Gastrocnemius medialis (tissue), 4 donors: ENCODE measurements at places on chromosomes 6 and 20.

DNA sequence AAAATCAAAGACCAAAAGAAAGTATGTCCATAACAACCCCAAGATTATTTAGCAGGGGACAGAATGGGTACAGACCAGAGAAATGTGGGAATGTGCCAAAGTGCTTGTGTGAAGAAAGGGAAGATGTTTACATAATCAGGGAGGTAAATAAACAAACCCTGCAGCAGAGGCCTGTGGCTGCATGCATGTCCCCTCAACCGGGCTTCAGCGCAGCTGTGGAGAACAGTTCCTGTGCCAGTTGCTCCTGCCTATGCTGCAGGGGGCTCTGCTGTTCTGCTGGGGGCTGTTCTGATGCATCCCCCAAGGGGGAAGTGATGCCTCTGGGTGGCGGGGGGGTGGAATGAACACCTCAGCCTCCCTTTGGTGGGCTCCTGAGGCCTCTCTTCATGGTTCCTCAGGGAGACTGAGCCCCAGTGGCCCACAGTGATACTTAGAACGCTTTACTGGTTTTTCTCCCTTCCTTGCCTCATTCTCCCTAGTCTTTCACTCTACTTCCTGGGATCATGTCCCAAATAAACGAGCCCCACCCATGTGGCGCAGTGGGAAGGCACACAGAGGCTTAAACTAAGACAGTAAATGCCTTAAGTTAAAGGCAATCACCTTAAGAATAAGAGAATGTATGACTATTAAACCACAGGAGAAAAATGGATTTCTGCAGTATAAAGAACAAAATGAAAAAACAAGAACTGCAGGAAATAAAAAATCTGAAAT is 23.0 kb downstream of the RAB23 start:
- no peaks in the 10 kb centered on the region for H3K4me1 ChIP-seq
- H3K36me3 ChIP-seq, result no peaks in the 10 kb centered on the region
- H3K4me3 ChIP-seq, result no peak overlapping the region
- H3K27ac ChIP-seq, result no peak overlapping the region

GRCh38 chr6:15864038-15864707 is 201.3 kb upstream of the DTNBP1 start:
- H3K27me3 ChIP-seq, result no peaks in the 10 kb centered on the region
- DNase-seq, result no peak
- no peak overlapping the region for H3K4me3 ChIP-seq
- H3K36me3 ChIP-seq, result no peaks in the 10 kb centered on the region

DNA sequence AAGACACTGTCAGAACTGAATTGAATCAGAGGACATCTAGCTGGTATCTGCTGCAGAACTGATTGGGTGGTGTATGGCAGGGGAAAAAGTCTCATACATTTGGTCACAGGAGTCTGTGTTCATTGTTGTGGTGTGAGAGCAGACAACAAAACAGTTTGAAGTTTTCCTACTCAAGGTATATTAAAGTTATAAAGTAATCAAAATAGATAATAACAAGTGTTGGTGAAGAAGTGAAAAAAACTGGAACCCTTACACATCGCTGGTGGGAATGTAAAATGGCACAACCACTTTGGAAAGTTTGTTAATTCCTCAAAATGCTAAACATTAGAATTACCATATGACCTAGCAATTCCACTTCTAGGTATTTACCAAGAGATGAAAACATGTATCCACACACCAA is 24.7 kb downstream of the SRPK1 start:
- no peak overlapping the region for H3K4me3 ChIP-seq
- no peak for DNase-seq
- peaks cover 10% of the 10 kb centered on the region for H3K4me1 ChIP-seq
- no peaks in the 10 kb centered on the region for H3K27me3 ChIP-seq
- no peaks in the 10 kb centered on the region for H3K36me3 ChIP-seq

DNA sequence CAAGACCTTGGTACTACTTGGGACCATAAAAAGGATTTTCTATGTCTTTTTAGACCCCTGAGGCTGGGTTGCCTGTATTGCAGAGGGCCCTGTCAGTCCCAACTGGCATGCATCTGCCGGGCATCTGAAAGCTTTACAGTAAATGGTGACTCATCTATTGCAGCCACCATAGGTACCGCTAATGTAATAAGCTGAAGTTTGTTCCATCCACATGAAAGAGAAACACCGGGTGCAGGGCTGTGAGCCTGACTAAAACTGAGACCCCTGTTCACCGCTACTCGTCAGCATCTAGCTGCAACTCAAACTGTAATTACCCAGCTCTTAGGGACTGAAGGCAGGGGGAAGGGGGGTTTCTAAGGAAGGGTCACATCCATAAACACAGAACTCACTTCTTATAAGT is 49.5 kb downstream of the TRERF1 start:
- H3K27me3 ChIP-seq, result no peaks in the 10 kb centered on the region
- DNase-seq, result no peak
- H3K4me3 ChIP-seq, result no peak overlapping the region
- H3K4me1 ChIP-seq, result peaks cover 10% of the 10 kb centered on the region
- H3K36me3 ChIP-seq, result no peaks in the 10 kb centered on the region

DNA sequence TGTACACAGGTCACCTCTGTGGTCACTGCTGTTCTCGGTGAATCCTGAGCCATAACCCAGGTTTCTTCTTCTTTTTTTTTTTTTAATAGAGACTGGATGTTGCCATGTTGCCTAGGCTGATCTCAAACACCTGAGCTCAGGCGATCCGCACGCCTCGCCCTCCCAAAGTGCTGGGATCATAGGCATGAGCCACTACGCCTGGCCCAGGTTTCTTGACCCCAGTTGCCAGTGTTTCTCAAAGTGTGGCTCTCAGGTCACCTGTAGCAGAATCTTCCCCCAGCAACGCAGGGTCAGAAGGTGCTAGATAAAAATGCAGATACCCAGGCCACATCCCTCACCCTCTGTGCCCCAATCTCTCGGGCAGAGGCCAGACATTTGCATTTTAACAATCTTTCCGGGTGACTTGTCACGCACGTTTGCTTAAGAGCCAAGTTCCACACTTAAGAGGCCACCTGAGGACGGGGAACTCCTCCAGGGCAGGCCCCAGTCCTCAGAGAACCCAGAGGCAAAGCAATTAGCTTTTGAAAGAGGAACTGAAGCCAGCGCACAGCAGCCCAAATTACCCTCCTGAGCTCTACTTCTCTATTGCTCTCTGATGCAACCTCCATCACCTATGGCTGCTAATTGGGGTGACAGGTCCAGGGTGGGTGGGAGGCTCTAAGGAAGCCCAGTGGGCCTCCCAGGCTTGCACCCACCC is 81.8 kb downstream of the NFATC2 start:
- H3K27ac ChIP-seq, result no peak overlapping the region
- peaks cover 20% of the 10 kb centered on the region for H3K4me1 ChIP-seq
- no peaks in the 10 kb centered on the region for H3K36me3 ChIP-seq
- H3K4me3 ChIP-seq, result no peak overlapping the region
- no peaks in the 10 kb centered on the region for H3K27me3 ChIP-seq
- no peak for DNase-seq

GRCh38 chr20:22807646-22808244 is 223.4 kb upstream of the FOXA2 start:
- no peaks in the 10 kb centered on the region for H3K4me1 ChIP-seq
- no peak for DNase-seq
- H3K4me3 ChIP-seq, result no peak overlapping the region
- no peaks in the 10 kb centered on the region for H3K36me3 ChIP-seq

GRCh38 chr6:141443668-141444289 is 688.9 kb upstream of the GJE1 start:
- H3K4me3 ChIP-seq, result no peak overlapping the region
- H3K27ac ChIP-seq, result no peak overlapping the region
- no peaks in the 10 kb centered on the region for H3K36me3 ChIP-seq
- no peak for DNase-seq
- no peaks in the 10 kb centered on the region for H3K27me3 ChIP-seq

DNA sequence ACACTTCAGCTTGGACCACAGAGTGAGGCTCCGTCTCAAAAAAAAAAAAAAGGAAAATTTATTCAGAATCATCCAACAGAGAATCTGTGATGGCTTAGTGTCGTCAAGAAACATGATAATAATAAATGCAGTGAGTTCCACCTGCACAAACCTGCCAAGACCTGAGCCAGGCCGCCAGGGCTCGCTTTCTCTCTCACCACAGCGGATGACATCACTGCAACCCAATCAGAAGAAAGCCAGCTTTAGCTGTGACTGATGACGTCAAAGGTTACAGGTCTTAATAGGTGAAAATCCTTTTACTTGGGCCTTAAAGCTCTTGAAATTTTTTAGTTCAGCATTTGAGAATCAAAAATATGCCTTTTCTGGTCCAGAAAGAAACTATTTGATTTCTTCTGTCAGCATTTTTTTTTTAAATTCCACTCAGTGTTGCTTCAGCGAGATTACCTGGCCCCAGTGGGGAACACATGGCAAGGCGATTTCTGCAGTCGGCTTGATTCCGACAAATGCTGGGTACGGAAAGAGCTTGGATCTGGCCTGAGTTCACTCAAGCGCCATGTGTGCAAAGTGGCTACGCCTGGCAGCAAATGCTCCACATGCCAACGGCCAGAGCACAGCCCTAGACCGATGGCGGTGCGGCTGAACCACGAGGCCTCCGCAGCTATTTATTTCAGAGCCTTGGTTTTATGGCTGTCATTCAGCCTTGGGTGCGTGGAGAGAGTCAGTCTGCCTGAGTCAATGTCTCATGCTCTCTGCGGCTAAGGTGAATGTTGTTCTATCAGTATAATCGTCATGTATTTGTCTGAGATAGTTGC is 105.7 kb upstream of the QKI start:
- H3K36me3 ChIP-seq, result no peaks in the 10 kb centered on the region
- H3K4me3 ChIP-seq, result no peak overlapping the region
- H3K27me3 ChIP-seq, result no peaks in the 10 kb centered on the region
- DNase-seq, result no peak
- H3K4me1 ChIP-seq, result peaks cover 15% of the 10 kb centered on the region
- no peak overlapping the region for H3K27ac ChIP-seq

- H3K4me3 ChIP-seq, result no peak overlapping the region
- no peak overlapping the region for H3K27ac ChIP-seq
- no peaks in the 10 kb centered on the region for H3K36me3 ChIP-seq
- DNase-seq, result peak; percentile 28
- H3K4me1 ChIP-seq, result no peaks in the 10 kb centered on the region
These were observed 8.9 kb downstream of the VSTM2L start for GRCh38 chr20:37911838-37912281.

DNA sequence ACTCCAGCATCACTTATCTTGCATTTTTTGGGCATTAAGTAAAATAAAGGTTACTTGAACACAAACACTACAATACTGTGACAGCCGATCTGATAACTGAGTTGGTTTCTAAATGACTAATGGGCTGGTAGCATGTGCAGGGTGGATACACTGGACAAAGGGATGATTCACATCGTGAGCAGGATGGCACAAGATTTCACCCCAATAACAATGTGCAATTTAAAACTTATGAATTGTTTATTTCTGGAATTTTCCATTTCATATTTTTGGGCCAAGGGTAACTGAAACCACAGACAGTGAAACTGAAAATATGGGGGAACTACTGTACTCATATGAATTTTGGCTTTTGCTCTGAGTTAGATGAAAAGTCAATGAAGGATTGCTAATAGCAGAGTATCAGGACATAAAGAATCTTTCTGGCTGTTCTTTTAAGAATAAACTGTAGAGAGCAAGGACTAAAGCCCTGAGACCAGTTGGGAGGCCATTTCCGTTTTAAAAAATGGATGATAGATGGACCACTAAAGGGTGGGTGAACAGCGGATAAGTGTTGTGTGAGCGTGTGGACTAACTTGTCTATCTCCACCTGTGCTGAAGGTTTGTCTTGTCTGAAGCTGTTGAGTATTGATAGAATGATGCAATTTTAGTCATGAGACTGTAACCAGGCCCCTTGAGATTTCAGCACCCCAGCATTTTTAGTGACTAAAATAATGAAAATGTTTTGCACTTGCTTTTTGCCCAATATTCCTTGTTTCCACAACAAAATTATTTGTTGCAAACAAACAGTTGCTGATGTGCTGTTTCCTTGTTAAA is 8.2 kb downstream of the SPINT3 start:
- no peaks in the 10 kb centered on the region for H3K4me1 ChIP-seq
- no peaks in the 10 kb centered on the region for H3K27me3 ChIP-seq
- H3K27ac ChIP-seq, result no peak overlapping the region
- no peak overlapping the region for H3K4me3 ChIP-seq
- no peaks in the 10 kb centered on the region for H3K36me3 ChIP-seq

GRCh38 chr6:42038811-42039408 is 11.4 kb upstream of the TAF8 start:
- peaks cover 2% of the 10 kb centered on the region for H3K4me1 ChIP-seq
- H3K4me3 ChIP-seq, result no peak overlapping the region
- H3K36me3 ChIP-seq, result no peaks in the 10 kb centered on the region

GRCh38 chr20:63498960-63499337 is at the start of gene EEF1A2:
EEF1A2 (minus strand) TSS chr20:63499083; CDS start chr20:63497763, 1,320 bp downstream.
- peak within 1 kb of the TSS; percentile 67 for H3K4me3 ChIP-seq
- no peaks in the 10 kb centered on the region for H3K36me3 ChIP-seq
- peak within 1 kb of the TSS; percentile 100 for H3K27ac ChIP-seq
- peaks cover 64% of the 10 kb centered on the region for H3K4me1 ChIP-seq
- peak; percentile 84 for DNase-seq

- peaks cover 7% of the 10 kb centered on the region for H3K4me1 ChIP-seq
- no peak for DNase-seq
- H3K27ac ChIP-seq, result no peak overlapping the region
- peak overlapping the region; percentile 3 for H3K4me3 ChIP-seq
These were observed 10.2 kb upstream of the FOXF2 start for GRCh38 chr6:1379017-1379787.

DNA sequence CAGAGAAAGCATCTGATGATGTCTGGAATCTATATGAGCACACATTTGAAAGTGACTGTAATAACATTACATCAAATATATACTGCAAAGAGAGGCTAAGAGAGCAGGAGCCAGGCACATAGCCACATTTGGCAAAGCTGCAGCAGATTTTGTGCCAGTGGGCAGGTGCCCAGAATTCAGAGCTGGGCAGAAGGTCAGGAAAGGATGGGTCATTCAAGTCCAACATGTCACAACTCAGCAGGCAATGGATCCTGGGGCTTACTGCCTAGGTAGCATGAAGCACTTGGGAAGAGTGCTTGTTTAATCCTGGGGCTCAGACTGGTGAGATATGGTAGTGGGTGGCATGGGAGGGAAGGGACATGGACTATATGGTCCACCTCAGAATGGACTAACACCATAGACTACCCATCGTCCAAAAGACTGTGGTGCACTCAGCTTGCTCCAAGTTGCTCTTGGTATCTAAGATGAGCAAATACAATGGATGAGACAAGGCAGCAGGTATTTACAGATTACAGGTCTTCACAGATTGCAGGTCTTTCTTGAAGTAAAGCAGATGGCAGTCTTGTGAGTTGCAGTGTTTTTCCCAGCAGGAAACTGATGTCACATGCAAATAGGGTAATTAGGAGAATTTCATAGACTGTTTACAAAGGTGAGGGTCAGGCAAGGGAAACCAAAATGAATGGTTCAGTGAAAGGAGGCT is 31.2 kb upstream of the SHLD1 start:
- no peaks in the 10 kb centered on the region for H3K27me3 ChIP-seq
- peaks cover 7% of the 10 kb centered on the region for H3K4me1 ChIP-seq
- H3K27ac ChIP-seq, result no peak overlapping the region
- H3K4me3 ChIP-seq, result no peak overlapping the region
- DNase-seq, result peak; percentile 72
- H3K36me3 ChIP-seq, result no peaks in the 10 kb centered on the region
